ENCODE measurements at places on chromosomes 6 and 20. TPM values are rescaled to one million over a fixed set of nuclear protein-coding genes. Genes with fewer than 3 reads are reported as not detected.

RALY gene
- total RNA-seq: 149 TPM

GLP1R gene
- total RNA-seq: 0.05 TPM

HECA gene
- total RNA-seq: 36.9 TPM

TRIM40 gene
- total RNA-seq: not detected

DYNLT1 gene
- total RNA-seq: 108 TPM

RIPOR2 gene
- total RNA-seq: 9.4 TPM

DNA sequence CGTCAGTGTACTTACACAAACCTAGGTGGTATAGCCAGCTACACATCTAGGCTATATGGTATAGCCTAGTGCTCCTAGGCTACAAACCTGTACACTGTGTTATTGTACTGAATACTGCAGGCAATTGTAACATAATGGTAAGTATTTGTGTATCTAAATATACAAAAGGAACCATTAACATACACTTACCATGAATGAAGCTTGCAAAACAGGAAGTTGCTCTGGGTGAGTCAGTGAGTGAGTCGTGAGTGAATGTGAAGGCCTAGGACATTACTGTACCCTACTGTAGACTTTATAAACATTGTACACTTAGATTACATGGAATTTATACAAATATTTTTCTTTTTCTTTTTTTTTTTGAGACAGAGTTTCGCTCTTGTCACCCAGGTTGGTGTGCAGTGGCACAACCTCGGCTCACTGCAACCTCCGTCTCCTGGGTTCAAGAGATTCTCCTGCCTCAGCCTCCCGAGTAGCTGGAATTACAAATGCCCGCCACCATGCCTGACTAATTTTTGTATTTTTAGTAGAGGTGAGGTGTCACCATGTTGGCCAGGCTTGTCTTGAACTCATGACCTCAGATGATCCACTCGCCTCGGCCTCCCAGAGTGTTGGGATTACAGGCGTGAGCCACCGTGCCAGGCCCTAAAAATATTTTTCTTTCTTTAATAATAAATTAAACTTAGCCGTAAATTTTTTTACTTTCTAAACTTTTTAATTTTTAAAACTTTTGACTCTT is 15.4 kb upstream of the KIAA1755 start:
- DNase-seq: no peak

DNA sequence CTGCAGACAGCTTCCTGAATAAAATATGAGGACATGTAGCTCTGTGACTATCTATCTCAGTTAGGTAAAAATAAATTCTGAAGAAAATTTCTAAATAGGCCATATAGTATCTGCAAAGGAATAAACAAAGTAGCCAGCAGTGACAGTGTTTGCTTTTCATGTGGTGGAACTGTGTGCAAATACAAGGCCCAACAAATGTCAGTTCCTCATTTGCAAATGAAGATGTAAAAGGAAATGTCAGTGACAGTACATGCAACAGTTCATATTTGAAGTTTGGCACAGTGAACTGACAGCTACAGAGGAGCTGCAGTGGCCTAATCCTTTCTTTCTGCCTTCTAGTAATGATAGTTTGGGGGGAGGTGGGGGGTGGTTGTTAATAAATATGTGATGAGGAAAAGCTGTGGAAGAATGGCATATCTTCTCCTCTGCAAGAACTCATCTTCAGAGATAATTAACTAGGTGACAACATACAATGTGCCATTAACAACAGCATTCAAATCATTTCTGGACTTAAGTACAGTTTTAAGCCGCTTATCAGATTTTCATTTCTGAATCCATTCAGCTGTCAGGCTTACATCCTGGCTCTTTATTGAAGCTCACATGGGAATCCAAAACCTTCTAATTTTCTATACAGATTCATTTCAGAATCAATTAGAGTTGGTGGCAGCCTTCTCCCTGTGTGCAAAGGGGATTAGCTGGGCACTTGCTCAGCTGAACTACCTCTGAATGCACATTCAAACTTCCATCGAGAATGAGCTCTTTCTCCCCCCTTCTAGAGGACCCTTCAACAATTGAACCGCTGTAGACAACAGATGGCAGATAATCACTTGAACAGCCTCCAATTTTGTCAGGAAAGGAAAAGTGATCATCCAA is 1059.0 kb upstream of the EPHA7 start:
- DNase-seq: no peak

GRCh38 chr20:24993337-24994185 is 1.0 kb upstream of the APMAP start:
- no peak for DNase-seq

DNA sequence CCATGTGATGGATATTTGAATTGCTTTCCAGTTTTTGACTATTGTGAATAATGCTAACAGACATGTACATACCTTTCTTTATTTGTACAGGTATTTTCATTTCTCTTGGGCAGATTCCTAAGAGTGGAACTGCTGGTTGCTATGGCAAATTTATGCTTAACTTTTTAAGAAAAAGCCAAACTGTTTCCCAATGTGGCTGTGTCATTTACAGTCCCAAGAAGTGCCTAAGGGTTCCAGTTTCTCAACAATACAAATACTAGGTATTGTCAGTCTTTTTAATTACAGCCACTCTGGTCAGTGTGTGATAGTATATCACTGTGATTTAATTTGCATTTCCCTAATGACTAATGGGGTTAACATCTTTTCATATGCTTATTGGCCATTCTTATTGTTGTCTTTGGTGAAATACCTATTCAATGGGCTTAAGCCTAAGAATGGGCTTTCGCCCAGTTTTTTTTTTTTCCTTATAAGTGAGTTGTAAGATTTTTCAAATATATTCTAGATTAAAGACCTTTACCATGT is 10.3 kb downstream of the REPS1 start:
- no peak for DNase-seq

DNA sequence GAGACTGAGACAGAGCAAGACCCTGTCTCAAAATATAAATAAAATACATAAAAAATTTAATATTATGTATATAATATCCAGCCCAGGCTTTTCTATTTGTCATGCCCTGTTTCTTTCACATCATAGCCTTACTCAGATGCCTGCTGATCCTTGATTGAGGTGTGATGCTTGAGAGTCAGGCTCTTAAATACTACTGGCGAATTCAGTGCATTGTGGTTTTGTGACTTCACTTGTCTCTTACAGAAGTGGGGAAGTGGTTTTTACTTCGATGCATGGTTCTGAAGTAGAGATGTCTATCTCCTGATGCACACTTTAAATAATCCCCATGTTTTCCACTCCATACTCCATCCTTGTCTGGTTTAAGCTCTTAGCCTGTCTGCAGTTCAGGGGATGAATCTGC is 29.1 kb downstream of the ASXL1 start:
- DNase-seq: peak; percentile 49

DNA sequence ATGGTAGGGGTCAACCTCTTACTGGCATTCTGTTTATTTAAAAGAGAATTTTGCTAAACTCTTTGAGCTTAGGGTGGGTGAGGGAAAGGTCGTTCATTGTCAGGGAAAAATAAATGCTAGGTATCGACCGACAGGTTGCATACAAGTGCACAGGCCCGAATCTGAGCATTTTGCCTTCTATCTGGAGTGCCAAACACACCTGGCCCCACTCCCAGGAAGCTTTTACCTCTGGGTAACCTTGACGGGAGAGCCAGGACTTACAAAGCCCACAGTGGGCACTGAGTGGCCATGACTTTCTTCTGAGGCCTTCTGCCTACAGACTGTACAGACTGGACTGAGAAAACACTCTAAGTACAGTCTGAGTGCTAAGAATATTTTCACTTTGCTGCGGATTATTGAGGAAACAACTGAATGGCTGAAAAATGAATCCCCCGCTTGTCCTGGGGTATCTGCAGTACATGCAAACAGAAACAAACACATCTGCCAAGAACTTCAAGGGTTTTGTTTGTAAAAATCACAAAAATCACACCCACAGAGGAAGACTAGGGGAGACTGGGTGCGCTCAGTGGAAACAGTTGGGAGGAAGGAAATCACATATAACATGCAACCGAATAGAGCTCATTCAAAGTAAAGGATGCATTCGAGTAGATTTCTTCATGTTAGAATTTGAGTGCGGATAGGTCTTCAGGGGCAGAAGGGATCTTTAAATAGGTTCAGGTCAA is 152.8 kb downstream of the NFATC2 start:
- DNase-seq: no peak
